ENCODE measurements at places on chromosomes 3 and 15.
A peak's percentile ranks its signal among the peaks of the same experiment; 100 is the strongest.

DNA sequence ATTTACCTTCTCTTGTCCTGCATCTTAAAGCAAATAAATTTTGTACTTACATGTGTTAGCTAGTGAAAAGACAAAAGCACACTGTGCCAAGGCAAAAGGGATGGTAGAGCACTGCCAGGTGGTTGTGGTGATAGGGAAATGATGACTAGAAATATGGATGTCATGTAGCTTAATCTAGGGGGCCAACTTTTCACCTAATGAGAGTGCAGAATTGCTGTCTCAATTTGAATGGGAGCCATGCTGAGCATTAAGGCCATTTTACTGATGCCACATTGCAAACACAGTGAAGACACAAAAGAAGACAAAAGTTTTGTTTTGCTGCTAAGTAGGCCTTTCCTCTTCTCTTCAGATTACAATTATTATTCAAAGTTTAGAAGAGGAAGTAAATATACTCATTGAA lies 274.7 kb downstream of the PDCD6IP start:
- no peak for DNase-seq

DNA sequence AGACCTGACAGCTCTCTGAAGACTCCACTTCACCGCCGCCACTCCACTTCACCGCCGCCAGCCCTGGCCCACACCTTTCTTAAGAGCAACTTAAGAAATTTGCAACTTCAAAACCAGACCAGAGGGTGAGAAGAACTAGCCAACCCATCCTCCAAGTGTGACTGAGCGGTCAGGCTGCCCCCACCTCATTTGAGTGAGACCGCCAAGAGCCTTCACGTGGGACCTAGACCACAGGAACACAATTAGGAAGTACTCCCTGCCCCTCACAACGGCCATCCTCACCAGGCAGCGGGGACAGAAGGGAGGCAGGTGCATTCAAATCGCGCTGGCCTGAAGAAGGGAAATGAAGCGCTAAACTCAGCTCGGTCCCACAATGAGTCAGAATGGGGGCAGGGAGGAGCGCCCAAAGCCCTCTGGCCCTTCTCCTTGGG lies 156.8 kb upstream of the BCL6 start:
- DNase-seq = no peak

- DNase-seq = peak; percentile 60
Measured at GRCh38 chr15:63599401-63600000, 2.3 kb downstream of the FBXL22 start.

DNA sequence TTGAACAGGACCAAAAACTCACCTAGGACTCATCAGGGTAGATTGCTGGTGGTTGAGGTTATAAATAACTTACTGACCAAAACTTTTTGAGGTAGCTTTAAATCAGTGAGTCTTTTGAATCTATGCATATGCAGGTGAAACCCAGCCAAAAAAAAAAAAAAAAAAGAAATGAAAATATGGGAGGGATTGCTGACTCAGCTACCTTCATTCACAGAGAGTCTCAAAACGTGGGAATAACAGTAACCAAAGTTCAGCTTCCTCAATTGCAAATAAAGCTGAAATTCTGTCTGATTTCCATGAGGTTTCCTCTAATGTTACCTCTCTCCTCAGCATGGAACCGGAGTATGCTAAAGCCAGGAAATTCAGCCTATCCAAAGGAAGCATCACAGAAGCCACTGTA lies 95.2 kb upstream of the SEMA6D start:
- no peak for DNase-seq

- DNase-seq = no peak
Measured at GRCh38 chr15:98651581-98652220, 3.4 kb downstream of the IGF1R start.

DNA sequence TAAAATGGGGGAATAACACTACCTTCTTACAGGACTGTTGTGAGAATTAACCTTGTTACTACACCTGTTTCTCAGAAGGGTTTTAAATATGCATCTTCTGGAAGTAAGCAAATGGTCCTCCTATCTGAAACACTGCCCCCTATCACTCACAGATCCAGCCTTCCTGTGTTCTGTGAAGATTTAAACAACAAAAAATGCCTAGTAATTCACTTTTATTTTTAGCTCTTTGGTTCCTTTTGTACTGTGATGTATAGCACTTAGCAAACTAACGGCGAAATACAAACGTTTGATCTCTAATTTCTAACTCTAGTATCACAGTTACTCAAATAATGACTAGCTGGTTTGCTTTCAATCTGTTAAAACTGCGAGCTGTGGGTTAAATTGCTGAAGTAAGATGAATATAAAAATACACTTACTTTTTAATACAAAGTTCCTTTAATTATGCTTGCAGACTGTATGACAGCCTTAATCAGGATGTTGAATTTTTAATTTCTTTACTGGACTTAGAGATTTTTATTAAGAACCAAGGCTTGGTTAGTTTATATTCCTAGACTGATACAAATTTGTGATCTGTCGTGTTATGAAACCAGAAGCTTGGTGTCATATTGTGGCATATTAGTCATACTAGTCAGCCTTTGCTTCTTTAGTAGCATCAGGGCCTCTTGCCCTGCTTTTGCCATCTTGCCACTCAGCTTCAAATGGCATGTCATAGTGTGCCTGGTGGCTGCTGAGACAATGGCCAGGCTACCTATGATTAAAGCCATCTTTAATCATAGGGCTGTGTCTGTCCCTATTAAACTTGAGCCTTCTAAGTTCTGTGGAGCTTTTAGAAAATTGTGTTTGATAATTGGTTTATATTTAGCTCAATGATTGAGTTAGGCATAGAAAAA lies 9.2 kb downstream of the EIF3J start:
- DNase-seq = peak; percentile 69

GRCh38 chr15:70387081-70387480 lies 289.4 kb upstream of the TLE3 start:
- no peak for DNase-seq

- DNase-seq = no peak
Measured at GRCh38 chr3:187997946-187998561, 155.9 kb upstream of the LPP start.

DNA sequence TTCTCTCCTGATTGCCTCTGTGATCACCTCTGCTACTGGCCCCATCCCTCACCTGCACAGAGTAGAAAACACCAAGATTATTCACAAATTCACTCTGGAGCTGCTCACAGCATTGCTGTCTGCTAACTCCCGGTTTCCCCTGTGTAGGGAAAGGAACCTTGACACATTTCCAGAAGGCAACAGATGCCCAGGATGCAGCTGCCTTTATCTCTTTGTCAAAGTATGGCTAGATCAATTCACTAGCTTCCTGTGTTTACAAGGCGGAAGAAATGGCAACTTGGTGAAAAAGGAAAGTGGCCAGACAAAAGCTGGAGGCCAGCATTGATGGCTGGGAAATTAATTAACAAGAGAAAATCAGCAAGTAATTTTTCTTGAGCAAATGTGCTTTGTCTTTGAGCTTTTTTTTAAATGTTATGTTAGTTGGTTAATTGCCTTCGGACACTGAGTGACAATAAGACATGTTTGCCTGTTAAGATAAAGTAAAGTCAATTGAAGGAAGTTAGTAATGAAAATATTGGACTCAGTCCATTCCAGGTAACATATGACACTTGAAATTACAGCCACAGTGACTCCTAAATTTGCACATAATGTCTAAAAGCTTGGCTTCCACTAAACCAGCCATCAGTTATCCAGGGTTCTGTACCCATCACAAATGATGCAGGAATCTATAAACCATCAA lies 394.6 kb upstream of the IL12A start:
- DNase-seq = no peak

DNA sequence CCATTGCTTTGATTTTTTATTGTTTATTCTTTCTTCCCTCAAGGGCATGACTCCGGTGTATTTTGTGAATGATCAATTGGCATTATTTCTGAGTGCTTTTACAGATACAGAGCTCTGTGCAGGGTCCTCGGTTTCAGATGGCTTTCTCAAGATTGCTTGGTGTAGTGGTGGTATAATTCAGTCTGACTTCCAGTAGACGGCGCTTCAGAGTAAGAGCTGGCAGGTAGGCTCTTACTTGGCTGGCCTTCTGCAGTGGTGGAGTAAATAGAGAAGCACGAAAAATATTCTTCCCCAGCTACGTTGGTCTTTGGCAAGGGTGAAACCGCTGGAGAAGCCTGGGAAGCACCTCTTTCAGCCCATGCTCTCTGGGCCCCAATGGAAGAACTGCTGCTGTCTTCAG lies 723.0 kb upstream of the BCHE start:
- no peak for DNase-seq

DNA sequence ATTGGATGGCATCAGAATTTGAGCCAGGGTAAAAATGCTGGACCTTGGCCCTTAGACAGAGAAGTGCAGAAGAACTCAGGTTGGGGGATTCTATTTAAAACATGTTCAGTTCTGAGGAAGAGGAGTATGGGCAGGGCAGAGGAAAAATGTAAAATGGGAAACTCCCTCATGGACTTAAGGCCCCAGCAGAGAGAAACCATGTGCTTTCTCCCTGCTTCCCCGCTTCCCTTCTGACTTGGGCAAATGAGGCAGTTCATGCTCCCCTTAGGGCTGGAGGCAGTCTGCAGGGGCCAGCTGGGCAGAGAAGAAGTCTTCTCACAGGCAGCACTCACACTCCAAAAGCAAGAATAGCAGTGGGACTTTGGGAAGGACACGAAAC lies 9.9 kb upstream of the NUDT16 start:
- DNase-seq = no peak

GRCh38 chr15:83914906-83915305 lies 261.0 kb downstream of the ADAMTSL3 start:
- no peak for DNase-seq

- DNase-seq = no peak
Measured at GRCh38 chr15:52994290-52994689, 204.2 kb upstream of the ONECUT1 start.

GRCh38 chr15:56468401-56468800 lies 3.5 kb upstream of the MNS1 start:
- DNase-seq = no peak

DNA sequence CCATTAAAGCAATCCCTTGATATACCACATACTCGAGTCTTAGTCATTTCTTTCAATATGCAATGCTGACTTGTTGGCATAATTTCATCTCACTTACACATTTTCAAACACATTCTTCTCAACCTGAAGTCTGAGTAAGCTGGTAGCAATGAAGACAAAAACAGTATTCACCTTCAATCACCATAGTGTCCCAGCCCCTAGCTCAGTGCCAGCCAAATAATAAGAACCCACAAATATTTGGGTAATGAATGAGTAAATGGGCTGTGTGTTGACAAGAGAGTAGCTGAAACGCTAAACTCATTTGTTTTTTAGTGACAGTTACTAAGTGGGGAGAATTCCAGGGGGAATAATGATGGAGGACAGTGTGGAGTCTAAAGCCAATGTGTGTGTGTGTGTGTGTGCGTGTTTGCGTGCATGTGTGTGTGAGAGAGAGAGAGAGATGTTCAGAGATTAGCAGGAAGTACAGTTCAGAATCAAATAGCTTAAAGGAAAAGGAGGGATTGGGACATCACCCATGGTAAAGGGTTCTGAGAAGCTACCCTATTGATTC lies 165.7 kb downstream of the GAP43 start:
- DNase-seq = no peak

DNA sequence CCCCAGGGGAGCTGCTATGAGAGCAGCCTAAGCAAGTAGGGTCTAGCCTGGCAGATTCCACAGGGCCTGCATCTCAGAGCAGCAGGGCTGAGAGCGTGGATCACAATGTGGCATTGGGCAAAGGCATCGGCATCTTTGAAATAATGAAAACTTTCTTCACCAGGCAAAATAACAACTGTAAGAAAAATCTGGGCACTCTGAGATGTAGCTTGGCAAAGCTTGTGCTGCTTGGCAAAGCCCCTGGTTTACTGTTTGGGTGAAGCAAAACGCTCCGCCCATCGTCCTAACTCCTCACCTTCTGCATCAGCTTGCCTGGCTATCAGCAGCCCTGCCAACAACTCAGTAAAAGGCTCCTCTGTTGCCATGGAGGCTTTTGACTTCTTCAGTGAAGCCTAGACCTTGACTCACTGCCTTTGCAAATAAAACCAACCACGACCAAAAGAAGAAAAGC lies 212.8 kb upstream of the EIF1B start:
- no peak for DNase-seq

DNA sequence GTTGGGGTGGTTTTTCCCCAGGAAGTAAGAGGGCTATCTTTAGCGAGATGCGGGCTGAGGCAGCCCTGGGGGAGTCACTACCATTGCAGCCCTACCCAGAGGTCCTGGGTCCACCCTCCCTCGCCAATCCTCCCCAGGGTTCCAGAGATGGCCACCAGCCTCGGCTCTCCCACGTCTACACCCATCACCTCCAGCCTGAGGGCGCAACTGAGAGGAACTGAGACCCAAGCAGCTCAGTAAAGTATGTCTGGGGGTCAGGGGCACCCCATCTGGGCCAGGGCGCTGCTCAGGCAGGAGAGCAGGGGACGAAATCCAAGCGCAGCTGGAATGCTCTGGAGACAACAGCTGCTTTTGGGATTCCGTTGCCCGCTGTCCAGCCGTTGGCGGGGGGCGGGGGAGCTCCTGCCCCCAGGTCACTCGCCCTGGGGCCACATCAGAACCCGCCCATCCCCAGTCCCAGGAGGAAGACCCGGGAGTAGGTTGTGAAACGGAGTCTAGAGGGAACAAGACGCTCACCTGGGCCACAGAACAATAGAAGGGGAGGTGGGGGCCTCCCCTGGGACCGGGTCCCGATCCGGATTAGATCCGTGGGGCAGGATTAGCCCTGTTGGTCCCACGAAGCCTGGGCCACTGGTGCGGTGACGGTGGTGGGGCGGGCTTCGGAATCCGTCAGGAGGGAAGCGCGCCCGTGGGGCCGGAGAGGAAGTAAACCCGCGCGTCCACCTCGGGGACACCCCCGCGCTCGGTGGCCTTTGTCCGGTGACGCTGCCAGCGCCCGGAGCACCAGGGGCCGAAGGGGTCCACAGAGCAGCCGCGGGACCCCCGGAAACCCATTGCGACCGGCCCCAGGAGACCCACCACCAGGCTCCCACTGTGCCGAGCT lies 1.4 kb upstream of the NDUFAF3 start:
- DNase-seq = peak; percentile 34

DNA sequence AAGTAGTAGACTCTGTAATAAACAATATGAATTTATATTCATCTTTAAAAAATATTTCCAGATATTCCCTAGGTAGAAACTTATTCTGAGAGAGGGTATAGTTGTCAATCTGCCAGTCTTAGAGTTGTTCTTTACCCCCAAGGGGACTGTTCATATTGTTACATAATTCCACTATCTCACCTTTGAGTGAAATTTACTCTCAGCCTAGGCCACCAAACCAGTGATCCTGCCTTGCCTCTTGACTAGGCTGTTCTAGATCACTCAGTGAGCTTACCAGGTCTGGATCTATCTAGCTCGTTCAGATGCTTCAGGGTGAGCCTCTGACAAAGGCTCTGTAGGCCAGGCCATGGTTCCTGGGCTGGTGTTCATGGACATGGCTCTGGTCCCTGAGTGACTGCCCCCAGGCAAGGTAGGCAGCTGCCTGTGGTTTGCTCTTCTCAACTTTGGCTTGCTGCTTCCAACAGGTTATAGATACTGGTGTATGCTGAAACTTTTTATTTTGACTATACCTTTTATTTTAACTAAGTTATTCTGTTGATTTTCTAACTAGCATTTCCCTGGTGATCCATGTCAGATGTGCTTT lies 27.6 kb downstream of the ZNF592 start:
- no peak for DNase-seq
